Cardiac septum (tissue), 1 donor: ENCODE measurements at places on chromosomes 2 and 18. TPM values are rescaled to one million over a fixed set of nuclear protein-coding genes. Genes with fewer than 3 reads are reported as not detected.

DNA sequence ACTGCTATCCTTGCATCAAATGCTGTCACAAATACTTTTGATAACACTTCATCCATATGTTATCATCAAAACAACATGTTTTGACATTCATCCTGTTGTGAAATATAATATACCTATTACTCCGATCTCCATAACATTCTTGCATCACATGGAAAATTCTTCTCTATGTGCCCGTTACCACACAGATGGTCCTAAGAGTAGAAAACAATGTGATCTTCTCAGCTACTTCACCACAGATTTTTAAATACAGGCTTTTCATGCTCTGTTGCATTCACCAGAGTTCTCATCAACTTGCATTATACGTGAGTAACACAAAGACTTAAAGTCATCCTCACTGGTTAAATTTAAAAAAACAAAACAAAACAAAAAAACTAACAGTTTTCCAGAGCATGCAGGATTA, 1603.3 kb upstream of the ZEB2 start:
- DNase-seq = no peak

DNA sequence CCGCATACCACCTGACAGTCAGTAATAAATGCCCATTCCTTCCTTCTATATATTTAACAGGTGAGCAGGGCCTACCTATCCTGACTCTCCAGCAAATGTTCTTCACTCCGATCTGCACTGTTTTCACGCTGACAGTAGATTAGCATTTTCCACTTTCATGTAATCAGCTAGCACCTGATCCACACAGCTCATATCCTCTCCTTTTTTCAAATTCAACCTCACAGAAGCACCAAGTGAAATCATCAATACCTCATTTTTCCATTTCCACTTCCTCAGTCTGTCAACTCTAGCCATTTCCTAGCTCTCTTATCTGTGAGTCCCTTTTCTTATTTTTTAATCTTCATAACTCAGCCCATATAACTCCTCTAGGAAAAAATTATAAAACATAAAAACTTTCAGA, 402.8 kb downstream of the ZEB2 start:
- no peak for DNase-seq

- DNase-seq = no peak
These were observed 177.9 kb downstream of the ZNF516 start for GRCh38 chr18:76317136-76317535.

GRCh38 chr2:85078536-85078935, 54.7 kb upstream of the TCF7L1 start:
- no peak for DNase-seq

DNA sequence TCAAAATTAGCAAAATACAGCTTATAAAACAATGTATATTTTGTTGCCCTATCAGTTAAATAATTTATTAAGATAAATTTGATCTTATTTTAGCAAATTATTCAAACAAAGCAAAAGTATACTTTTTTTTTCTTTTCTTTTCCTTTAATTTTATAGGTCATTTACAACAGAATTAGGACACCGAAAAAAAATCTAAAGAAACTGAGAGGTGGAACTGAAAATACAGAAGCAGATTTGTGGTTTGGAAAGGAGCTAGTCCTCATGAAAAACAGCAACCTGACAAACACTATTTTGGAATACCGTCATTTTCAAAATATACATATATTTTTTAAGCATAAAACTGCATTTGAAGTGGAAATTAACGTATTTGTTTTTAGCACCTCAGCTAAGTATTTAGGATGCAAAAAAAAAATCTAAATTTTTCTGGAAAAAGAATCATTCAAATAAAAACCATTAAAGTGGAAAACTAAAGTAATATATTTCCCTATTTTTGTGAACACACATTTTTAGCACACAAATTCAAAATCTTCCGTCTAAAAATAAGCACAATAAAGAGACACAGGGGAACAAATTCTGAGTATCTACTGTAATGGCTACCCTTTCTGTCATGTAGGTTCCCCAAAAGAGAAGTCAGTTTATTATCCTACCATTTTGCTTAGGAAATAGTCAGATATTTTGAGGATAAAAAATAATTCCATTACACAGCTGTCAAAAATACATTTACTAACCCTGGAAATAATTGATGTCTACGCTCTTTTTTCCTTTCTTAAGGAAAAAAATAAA, 2.7 kb downstream of the CCDC88A start:
- DNase-seq = no peak

GRCh38 chr18:51196811-51197660, 445 bp downstream of the MEX3C start:
- DNase-seq = peak; percentile 79

- no peak for DNase-seq
These were observed 486.0 kb downstream of the ERBB4 start for GRCh38 chr2:212052412-212053159.

NEURL3 gene
- not detected for total RNA-seq

TTN gene
- 4,176 TPM for total RNA-seq
